ENCODE measurements at places on chromosomes 13 and 19.

- DNase-seq: no peak
Observed at GRCh38 chr19:1942934-1943555, 2.1 kb downstream of the CSNK1G2 start.

DNA sequence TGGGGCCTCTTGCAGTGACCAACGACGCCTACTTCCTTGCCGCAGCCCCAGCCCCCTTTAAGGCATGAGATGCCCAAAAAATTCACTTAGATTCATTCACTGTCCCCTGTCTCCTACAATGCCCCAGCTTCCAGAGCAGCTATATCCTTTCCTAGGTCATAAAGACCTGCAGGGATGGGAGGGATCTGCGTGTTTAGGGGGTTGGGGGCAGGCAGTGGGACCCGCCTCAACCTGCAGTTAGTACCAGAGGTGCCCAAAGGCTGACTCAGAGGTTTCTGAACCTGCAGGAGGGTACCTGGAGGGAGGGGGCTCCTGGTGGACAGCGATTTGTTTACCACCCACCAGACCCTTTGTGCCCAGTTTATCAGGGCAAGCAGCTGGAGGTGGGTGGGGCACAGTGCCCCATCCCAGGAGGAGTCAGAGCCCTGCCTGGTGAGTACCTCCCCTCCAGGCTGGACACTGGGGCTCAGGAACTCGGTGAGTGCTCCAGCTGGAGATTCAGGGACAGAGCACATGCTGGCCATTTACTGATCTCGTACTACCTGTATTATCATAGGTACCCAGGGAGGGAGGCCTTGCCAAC, 10.1 kb downstream of the RPS28 start:
- DNase-seq: no peak

DNA sequence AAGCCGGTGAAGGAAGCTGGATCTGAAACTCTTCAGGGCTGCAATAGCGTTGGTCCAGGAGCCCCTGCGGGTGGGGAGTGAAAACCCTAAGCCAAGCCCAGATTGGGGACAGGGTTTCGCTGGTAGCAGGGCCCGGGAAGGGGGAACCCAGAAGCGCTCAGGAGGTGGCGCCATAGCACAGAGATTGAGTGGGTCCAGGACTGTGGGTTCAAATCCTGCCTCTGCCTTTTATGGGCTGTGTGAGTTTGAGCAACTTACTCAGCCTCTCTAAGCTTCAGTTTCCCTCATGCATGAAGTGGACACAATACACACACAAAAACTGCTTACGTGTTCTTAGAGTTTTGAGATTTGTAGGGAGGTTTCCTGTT, 8.3 kb upstream of the SYCN start:
- peak; percentile 71 for DNase-seq

DNA sequence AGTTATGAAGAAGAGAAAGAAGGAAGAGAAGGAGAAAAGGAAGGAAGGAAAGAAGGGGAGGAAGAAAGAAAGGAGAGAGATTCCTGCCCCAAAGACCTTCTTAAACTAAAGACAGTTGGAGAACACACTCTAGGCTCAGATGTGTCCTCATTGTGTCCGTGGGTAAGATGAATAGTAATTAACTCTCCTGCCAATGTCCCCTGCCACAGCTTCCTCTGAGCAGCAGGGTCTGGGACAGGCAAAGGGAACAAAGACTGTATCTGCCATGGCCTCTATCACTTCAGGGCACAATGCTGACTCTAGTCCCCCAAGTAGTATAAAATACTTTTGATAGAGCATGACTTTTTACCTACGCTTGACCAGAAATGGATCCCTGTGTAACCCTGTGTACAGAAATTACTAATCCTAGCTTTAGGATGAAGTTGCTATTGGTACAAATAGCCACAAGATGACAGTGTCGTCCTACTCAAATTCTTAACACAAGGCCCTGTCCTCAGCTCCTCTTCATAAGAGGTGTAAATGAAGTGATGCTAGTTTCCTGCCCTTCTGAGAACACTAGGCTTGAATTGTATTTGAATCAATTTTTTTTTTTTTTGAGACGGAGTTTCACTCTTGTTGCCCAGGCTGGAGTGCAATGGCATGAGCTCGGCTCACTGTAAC, 186.2 kb upstream of the GPR12 start:
- no peak for DNase-seq

DNA sequence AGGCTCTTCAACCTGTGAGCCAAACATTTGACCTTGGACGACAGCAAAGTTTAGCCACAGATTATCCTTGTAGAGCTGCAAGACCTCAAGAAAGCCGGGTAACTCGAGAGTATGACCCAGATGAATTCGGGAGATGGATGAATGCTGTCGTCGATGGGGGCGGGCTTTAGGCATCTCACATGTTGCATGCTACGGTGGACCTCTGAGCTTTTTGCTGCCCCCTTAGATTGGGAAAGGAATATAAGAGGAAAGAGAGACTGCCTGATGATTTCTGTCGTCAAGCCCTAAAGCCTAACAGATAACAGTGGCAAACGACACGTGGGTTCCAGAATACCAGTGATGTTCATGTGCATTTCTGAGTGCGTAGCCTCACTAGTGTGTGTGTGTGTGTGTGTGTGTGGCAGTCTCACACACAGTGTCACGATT, 730 bp upstream of the ABCC4 start:
- no peak for DNase-seq

DNA sequence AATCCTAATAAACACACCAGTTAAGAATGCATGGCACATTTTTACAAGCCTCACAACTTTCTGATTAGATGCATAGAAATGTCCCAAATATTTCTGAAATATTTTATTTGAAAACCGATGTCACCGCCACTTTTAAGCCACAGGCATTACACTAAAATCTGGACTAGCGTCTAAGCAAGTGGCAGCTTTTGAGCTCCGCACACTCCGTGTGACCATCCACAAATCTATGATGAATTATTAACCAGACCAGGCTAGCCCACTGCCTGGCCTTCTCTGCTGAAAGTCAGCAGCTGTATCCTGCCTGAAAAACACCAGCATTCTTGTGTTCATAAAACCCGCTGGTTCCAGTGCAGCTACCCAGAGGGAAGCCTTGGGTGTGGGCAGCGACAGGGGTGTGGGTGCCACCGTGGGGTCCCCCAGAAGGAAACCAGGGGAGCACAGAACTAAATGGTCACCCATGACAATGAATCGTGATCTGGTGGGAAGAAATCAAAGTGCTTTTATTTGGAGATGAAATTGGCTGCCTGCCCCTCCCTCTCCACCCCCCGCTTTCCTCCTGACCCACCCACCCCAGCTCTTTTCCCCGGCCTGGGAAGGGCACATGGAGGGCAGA, 13.8 kb downstream of the RASA3 start:
- no peak for DNase-seq

DNA sequence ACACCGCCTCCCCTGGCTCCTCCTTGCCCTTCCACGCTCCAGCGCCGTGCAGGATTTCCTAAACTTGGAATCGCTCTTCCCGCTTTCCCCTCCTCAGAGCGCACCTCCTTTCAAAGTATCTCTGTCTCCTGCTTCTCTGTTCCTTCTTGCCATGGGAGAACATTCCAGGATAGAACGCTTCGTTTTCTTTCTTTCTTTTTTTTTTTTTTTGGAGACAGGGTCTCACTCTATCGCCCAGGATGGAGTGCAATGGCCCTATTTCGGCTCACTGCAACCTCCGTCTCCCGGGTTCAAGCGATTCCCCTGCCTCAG, 574 bp upstream of the XPO4 start:
- DNase-seq: no peak

DNA sequence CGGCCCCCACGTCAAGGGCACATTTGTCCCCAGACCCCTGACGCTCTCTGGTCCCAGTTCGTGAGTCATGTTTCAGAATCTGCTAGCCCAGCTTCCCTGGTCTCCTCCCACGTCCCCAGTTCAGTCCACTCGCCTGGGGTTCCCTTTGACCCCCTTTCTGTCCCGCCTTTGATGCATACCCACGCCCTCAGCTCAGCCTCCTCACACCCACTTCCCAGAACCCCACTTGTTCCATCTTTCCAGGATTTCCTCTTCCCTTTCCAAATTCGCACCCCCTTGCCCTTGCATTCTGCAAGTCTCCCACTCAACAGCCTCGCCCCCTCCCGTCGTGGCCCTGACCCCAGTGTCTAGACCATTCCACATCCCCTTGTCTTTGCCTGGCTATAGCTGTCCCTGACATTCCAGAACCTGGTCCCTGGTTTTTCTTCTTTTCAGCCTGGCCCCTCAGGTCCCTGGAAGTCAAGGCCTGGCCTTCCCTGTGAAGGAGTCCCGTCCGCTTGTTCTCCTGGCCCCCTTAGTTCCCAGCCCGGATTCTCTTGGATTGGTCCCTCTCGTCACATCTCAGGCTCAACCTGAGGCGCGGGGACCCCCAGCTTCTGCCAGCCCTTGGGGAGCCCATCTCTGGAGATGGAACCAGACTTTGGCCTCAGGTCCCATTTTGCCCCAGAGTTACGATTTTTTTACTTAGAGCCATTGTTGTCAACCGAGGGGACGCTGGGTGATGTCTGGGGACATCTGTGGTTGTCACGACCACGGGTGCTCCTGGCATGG, 1.3 kb downstream of the NCLN start:
- no peak for DNase-seq

- DNase-seq: no peak
Observed at GRCh38 chr13:29925457-29926097, 75.2 kb upstream of the UBL3 start.

DNA sequence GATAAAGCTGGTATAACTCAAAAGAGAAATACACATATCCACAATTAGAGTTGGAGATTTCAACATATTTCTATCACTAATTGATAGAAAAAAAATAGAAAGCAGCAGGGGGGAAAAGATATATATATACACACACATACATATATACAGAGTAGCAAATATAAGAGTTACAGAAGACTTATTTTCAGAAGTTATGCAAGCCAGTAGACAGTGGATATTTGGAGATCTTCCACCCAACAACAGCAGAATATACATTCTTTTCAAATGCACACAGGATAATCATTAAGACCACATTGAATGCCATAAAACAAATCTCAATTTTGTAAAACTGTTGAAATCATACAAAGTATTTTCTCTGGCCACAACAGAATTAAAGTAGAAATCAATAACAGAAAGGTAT, 192.8 kb downstream of the LACC1 start:
- DNase-seq: no peak

- no peak for DNase-seq
Observed at GRCh38 chr19:54457773-54458647, 5.6 kb downstream of the LENG9 start.

DNA sequence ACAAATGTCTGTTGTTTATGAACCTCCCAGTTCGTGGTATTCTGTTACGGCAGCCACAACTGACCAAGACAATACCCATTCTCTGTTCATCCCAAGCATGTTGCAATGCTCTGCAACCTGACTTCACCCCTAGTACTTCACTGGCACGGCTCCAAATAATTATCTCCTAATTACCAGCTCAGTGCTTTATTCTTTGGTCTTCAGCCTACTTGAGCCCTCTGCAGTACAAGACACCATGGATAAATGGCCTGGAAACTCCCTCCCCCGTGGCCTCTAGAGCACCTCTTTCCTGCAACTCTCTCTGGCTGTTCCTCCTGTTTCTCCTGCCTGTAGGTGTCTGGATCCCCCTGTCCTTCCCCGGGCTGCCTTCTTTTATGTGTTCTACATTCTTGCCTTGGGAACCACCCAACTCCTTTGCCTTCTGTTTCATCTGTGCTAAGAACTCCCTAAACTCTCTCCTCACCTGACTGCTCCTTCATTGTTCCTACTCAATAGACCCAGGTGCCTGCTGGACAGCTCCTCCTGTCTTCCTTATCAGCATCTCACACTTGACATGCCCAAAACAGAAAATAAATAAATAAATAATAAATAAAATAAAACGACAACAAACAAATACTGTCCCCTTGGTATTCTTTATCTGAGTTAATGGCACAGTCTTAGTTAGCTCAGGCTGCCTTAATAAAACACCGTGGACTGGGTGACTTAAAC, 200.4 kb upstream of the IPO5 start:
- no peak for DNase-seq

GRCh38 chr19:13942023-13942684, 3.9 kb upstream of the PODNL1 start:
- DNase-seq: no peak

- DNase-seq: no peak
Observed at GRCh38 chr13:102799426-102800144, 666 bp downstream of the BIVM start.

- DNase-seq: no peak
Observed at GRCh38 chr13:107035778-107036177, 467.8 kb upstream of the ARGLU1 start.

GRCh38 chr13:66803808-66804456, 426.2 kb downstream of the PCDH9 start:
- DNase-seq: no peak

- no peak for DNase-seq
Observed at GRCh38 chr19:34193876-34194275, 21.6 kb downstream of the LSM14A start.

GRCh38 chr13:35771898-35772297, 295.4 kb upstream of the MAB21L1 start:
- DNase-seq: no peak

- DNase-seq: no peak
Observed at GRCh38 chr19:49579947-49580263, 451 bp downstream of the NOSIP start.

- no peak for DNase-seq
Observed at GRCh38 chr13:78909276-78909675, 250.3 kb upstream of the OBI1 start.

GRCh38 chr13:99093997-99094396, 106.7 kb upstream of the UBAC2 start:
- no peak for DNase-seq

- no peak for DNase-seq
Observed at GRCh38 chr13:97506511-97506910, 72.5 kb downstream of the RAP2A start.

GRCh38 chr19:35285095-35285449, 2.7 kb downstream of the HAMP start:
- no peak for DNase-seq

- DNase-seq: no peak
Observed at GRCh38 chr19:17035842-17036424, 9.3 kb upstream of the CPAMD8 start.

DNA sequence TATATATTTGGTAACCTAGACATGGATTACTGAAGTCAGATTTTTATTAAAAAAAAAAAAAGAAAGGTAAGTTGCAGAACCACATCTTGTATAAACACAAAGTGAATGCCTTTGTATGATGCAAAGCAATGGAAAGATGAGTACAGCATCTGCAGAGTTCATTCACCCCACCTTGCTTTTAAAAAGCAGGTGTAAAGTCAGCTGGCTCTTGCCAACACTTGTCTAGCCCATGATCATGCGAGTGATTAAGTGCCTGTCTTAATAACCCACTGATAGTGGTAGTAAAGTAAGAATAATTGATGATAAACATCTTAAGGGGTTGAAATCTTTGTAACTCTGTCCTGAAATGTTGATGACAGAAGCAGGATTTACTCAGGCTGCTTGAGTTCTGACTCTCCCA, 710.4 kb downstream of the EFNB2 start:
- no peak for DNase-seq

GRCh38 chr13:22449251-22449650, 731.5 kb upstream of the SGCG start:
- DNase-seq: no peak

GRCh38 chr13:111270765-111271698, 49.4 kb upstream of the TEX29 start:
- DNase-seq: no peak

DNA sequence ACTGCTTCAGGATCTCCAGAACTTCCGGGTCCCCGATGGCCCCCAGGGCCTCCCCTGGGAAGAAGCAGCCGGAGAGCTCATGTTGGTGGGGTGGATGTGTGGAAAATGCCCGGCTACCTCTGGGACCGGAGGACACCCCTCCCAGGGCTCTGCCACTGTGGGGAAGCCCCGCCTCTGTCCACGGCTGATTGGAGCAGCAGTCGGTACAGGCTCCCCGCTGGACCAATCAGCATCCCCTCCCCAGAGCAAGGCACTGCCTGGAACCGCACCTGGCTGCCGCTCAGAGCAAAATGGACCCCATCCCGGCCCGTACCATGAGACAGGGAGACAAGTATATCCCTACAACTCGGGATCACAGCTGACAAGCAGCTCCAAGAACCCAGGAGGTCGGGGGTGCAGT, 6.4 kb downstream of the DOHH start:
- DNase-seq: peak; percentile 49

Measured in activated CD4-positive, alpha-beta T cell treated with anti-CD3 and anti-CD28 coated beads, Interleukin-2, amount 50 U/mL, for 48 hours (primary cell).